NCI-H1417 (cell line): ENCODE measurements at places on chromosomes 1 and 21.

GRCh38 chr21:44021064-44021463 is 9.0 kb downstream of the TRAPPC10 start:
- peak; percentile 23 for DNase-seq

DNA sequence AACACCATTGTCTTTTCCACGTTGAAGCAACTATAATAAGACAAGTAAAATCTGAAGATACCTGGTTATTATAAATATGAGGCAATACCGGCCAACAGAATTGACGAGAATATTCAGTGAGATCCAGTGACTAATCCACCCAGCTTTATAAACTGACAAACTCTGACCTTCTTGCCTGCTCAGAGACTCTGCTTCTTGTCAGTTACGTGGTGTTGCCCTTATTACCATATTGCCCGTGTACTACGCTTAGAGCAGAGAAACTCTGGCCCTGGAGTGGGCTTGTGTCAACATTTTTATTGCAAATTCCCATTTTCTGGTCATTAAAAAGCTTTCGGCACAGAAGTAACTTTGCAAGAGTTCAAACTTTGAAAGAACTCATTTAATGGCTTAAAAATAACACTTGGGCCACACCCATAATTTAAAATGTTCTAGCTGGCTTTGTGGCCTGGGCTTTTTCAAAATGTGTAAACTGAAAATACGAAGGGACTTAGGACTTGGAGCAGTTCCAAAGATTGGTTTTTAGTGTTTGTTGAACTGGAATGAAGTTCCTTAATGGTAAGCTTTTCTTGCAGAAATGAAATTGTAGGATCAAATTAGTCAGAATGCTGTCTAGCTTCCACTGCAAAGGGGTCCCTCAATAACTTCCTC is 266.2 kb downstream of the LMO4 start:
- DNase-seq, result no peak

GRCh38 chr1:33893147-33893830 is 29.4 kb downstream of the HMGB4 start:
- no peak for DNase-seq

DNA sequence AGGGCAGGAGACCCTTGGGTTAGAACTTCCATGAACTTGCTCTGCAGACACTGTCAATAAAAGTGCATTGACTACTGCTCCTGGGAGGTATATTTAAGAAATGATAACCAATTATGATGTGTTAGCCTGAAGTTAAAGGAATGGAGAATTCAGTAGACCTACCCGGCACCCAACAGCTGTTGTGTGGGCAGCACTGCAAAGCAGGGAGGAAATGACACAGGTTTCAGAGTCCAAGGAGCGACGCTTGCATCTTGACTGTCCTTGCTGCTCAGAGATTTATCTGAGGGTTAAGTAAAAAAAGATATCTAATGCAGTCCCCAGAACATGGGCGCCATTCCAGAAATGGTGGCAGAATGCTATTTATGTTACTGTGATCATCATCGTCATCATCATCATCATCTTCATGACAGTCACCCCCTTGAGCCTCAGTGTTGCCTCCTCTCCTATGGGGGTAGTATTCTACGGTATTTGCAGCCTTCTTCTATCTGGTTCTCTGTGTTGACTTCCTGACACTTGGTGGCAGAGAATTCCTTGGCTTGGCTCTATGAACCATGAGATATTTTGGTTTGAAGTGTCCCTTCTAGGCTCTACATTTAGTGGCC is 225.9 kb downstream of the KAZN start:
- no peak for DNase-seq

DNA sequence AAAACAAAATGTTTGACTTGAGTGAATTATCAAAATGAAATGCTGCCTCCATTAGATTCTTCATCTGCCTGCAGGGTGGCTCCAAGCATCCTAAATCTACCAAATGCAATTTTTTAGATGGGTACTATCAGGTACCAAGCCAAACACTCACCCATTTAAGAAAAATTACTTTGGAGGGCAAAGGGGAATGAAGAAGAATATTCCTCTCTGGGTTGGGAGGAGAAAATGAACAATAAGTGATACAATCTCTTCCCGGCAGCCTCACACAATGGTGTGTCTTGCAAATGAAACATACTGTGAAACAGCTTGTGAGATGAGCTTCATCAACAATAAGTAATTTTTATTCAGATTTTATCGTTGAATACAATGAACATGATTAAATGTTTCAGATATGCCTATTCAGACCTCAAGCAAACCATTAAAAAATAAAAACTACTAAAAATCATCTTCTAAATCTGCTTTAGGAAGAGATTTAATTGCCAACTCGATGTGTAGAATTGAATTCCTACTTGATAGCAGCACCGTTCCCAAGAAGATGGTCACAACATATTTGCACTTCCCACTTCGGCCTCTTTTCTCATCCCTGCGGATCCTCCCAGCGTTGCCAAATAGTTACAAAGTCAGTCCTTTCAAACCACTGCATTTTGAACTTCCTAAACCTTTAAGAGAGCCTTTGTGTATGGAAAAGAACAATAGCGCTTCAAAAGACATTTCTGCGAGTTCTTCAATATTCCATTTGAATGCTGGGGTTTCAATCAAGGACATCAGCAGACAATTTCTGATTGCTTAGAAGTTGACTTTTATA is 2.7 kb downstream of the DAB1 start:
- DNase-seq, result no peak

DNA sequence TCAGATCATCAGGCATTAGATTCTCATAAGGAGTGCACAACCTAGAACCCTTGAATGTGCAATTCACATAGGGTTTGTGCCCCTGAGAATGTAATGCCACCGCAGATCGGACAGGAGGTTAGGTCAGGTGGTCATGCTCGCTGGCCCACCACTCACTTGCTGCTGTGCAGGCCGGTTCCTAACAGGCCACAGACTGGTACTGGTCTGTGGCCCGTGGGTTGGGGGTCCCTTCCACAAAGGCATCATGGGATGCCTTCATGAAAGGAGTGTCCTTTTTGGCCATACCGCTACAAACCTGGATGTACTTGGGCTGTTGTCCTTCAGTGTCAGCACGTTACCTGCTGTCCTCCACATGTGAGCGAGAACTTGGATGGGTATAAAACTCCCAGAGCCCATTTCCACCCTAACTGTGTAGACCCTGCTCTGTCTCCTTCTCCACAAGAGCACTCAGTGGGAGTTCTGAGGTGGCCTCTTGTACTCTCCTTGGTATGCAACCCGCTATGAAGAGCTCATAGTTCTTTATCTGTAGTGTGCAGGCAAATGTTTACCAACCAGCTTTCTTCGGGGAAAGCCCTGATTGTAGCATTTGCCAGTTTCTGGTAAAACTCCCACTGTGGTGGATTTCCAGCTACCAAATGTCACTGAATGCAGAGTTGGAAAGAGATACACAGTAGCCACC is 41.7 kb upstream of the SLC19A1 start:
- DNase-seq, result no peak

DNA sequence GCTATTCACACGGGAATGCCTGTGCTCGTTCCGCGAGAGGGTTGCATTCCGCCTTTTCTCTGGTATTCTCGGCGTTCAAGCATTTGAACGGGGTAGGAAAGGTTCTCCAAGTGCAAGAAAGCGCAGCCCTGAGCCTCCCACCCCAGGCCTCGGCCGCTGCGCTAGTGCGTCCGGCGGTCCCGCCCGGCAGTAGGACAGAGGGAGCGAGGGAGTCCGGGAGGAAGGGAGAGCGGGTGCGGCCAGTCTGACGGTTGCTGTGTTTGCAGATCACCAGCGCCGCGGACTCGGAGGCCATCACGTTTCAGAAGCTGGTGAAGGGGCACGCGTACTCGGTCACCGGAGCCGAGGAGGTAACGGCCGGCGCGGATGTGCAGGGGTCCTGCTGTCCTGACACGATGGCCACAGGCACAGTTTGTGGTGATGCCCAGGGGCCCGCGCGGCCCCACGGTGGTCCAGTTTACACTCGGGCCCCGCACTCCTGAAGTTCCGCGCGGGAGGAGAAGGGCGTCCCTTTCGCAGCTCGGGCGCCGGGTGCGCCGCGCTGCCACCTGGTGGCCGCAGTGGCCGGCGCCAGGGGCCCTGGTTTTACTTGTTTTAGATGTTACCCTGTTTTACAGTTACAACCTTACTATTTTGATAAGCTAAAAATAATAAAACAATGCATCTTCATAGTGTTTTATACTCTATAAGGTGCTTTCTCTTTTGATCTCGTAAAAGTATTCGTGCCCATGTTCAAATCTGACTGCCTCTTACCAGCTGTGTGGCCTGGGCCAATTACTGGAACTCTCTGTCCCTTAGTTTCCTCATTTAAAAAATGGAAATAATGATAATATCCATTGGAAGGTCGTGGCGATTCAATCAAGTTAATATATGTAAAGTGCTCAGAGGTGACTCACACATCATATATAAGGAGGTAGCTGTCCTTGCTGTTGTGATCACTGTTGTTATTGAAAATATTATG is 36.7 kb downstream of the CAPN2 start:
- DNase-seq, result peak; percentile 7

GRCh38 chr1:206108635-206109034 is 8.6 kb downstream of the AVPR1B start:
- DNase-seq, result no peak

DNA sequence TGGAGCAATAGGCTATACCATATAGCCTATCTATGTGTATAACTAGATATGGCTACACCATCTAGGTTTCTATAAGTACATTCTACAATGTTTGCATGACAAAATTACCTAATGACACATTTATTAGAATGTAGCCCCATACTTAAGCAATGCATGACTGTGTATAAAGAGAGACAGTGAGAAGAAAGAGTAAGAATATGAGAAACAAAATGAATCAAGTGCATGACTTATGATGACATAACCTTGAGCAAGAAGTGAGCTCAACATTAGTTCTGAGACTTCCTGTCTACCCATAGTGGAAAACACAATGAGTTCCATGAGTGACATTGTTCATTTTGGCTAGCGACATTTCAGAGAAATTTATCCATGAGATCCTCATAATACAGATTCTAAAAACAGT is 10.1 kb downstream of the SLC44A5 start:
- DNase-seq, result no peak
